Ascending aorta (tissue), 2 donors: ENCODE measurements at places on chromosomes 4 and X.

DNA sequence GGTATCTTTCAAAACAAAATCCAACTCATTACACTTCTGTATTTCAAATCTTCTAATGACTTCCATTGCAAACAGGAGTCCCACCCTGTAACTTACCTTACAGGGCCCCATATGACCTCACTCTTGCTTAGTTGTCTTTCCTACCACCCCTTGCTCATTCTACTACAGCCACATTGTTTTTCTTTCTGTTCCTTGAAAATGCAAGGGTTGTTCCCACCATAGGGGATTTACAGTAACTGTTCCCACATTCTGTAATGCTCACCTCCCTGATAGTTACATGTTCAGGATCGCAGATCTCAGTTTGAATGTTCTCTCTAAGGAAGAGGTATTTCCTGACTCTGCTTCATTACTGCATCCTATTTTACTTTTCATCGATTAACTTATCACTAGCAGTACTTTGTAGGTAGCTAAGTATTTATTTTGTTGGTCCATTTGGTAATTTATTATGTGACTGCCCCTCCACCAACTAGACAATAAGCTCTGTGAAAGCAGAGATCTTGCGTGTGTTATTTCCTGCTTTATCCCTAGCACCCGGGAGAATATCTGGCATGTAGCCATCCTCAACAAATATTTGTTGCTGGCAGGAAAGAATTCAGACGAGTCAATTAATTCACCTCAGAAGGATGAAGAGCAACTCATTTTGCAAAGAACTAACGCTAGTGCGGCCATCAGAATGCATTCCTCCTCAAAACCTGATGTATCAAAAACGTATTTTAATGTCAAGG lies 21.4 kb downstream of the MAOB start:
- DNase-seq, result no peak

DNA sequence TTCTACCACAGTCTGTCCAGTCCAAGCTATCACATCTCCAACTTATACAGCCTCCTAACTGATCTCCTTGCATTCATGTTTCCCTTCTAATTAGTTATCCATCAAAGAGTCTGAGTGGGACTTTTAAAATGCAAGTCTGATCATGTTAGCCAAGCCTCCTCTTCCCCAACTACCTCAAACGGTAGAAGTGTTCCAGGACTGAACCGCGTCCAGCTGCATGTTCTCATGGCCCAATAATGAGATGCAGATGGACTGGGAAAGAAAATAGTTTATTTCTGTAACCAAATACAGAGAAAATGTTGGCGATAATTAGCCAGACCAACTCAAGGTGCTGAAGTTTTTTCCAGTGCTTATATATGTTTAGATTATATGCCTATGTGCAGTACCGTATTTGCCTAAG lies 46.6 kb upstream of the PPP1R2C start:
- DNase-seq, result no peak

GRCh38 chr4:147303174-147303872 lies 177.6 kb upstream of the EDNRA start:
- DNase-seq, result no peak

DNA sequence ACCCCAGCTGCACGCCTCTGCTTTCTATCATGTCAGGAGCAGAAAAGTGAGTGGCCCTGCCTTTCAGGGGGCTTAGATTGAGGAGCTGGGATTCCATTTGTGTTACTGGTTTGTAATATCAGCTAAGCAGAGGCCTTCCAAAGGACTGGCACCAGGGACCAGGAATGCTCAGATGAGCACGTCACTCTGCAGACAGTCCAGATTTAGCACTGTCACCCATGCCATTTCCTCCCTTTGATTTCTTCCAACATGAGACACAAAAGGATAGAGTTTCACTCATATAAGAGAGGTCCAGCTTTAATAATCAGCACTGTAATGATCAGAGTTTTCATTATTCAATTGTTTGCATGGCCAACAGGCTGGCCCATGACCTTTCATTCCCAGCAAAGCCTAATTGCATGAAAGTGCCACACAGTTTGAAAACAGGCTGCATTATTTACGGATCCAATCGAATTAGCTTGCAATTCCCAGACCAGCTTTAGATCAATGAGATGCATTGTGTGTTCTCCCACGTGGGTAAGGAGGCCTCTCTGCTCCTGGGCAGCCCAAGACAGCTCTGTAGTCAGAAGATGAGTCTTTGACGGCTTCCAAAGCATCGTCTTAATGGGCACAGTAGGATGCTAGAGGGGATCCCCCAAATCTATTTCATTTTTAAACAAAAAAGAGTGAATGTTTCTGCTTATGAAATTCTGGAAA lies 9.8 kb upstream of the SLC2A9 start:
- no peak for DNase-seq

- DNase-seq, result no peak
These were observed 10.0 kb downstream of the TMEM164 start for GRCh38 chrX:110012818-110013485.

GRCh38 chr4:29276150-29276549 lies 1444.0 kb upstream of the PCDH7 start:
- no peak for DNase-seq

GRCh38 chr4:147581606-147582350 lies 35.4 kb upstream of the TMEM184C start:
- no peak for DNase-seq

GRCh38 chr4:71266090-71266794 lies 72.6 kb upstream of the SLC4A4 start:
- DNase-seq, result no peak

GRCh38 chrX:9464435-9465371 lies at the start of gene TBL1X:
Gene TBL1X (plus strand): TSS chrX:9465058. CDS start chrX:9653587, 188,529 bp downstream.
- DNase-seq, result no peak

- DNase-seq, result no peak
These were observed 6.4 kb downstream of the BMX start for GRCh38 chrX:15507005-15507404.

GRCh38 chr4:134762053-134762452 lies 560.5 kb upstream of the PABPC4L start:
- no peak for DNase-seq

- no peak for DNase-seq
These were observed 12.8 kb downstream of the SLC25A43 start for GRCh38 chrX:119411959-119412358.

- no peak for DNase-seq
These were observed 18.8 kb upstream of the RPS6KA3 start for GRCh38 chrX:20285511-20285910.

DNA sequence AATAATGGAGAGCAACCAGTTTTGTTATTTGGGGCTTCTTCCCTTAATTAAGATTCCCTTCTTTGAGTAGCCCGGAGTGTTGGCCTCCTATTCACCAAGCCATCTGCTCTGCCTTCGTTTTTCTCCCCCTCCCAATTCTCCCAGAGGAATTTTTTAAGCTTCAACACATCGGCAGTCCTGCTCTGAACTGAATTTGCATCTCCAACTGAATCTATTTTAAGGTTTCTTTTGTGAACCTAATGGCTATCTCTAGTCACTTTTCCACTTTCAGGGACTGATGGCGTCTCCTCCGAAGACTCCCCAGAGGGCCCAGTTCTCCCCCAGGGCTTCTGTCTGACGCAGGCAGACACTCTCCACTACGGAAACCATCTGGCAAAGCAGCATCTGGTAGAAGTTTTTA lies 280.2 kb downstream of the ADGRA3 start:
- DNase-seq, result no peak

DNA sequence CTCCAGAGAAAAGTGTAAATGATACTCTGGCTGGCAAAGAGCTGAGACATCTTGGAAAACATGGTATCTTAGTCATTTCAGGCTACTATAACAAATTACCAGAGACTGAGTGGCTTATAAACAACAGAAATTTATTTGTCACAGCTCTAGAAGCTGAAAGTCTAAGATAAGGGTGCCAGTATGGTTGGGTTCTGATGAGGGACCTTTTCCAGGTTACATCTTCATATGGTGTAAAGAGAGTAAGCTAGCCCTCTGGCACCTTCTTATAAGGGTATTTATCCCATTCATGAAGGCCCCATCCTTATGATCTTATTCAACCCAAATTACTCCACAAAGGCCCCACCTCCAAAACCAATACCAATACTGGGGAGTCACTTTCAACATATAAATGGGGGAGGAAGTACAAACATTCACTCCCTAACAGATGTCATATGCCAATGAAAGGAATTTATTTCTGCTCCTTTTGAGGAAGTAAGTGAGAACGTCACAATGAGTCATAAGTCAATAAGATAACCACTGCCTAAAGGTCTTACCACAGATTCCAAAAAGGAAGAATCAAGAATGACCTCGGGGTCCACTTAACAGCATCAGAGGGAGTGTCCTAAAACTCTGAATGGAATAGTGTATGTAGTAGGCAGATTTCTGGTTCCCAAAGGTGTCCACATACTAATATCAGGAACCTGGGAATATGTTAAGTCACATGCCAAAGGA lies 246.6 kb downstream of the OPHN1 start:
- no peak for DNase-seq

GRCh38 chr4:159722918-159723317 lies 620.0 kb downstream of the RAPGEF2 start:
- no peak for DNase-seq
